Stimulated activated CD4-positive, alpha-beta T cell treated with anti-CD3 and anti-CD28 coated beads, Interleukin-15, amount 100 ng/mL, for 1 hour (primary cell): ENCODE measurements at places on chromosomes 5 and 9.

GRCh38 chr5:1883120-1883924 lies 597 bp upstream of the IRX4 start:
- DNase-seq, result no peak

GRCh38 chr5:68746643-68747420 lies 347.0 kb upstream of the SLC30A5 start:
- no peak for DNase-seq

GRCh38 chr9:108760841-108761240 lies 94.9 kb downstream of the ACTL7B start:
- no peak for DNase-seq

GRCh38 chr9:128727640-128728248 lies 3.8 kb upstream of the ZDHHC12 start:
- no peak for DNase-seq

DNA sequence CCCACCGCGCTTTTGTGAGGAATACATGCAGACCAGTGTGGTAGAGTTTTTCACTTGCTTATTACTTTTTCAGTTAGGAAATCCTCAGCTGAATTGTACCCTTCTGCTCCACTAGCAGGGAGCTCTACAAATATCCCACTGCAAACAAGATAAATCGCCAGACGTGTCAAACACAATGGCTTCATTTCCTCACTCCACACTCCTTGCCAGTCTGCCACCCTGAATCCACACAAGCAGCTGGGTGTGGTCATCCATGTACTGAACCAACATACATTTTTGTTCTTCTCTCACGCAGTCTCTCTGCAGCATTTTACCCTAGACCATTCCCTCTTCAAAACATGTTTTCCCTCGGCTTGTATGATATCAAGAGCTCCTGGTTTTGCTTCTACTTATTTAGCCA lies 3.7 kb upstream of the ROR2 start:
- DNase-seq, result no peak

- DNase-seq, result no peak
Measured at GRCh38 chr9:123637606-123637944, 281.6 kb downstream of the CRB2 start.

DNA sequence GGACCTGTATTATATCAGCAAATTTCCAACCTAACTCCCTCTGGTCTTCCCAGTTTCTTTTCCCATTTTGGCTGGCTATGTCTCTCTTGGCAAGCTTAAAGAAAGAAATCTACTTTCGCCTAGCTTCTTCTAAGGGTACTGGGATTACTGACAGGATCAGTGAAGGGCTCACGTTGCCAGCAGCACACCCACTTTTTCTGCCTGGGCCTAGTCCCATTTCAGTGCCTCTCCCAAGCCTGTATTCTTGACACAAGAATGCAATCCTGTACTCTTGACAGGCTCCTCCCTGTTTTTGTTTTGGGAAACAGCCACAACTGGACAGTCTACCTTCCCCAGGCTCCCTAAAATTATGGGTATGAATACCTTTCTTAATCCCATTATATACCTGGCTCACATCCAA lies 170.5 kb downstream of the EPB41L4A start:
- DNase-seq, result no peak

DNA sequence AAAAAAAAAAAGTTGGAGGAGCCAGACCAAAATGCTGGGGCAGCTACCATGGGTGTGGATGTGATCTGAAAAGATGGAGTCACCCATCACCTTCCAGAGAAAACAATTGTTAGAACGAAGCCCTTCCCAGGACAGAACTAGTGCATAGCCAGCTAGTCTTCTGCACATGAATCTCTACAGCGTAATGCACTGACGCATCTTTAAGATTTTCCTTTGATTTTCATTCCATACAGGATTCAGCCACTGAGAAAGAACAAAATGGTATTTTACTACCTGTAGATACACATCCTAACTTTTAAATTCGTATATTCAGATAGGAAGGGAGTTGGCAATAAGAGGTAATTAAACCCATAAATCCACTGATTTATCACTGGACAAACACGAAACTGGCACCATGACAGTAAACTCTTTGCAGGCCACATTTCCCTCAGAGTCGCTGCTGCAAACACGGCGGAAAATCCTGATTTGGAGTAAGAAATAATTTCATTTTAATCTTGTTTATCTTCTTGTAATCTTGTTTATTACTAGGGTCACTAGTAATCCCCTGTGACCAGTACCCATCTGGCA lies 206.6 kb downstream of the SPOCK1 start:
- no peak for DNase-seq

GRCh38 chr5:143898916-143899591 lies 87.1 kb downstream of the HMHB1 start:
- DNase-seq, result no peak

DNA sequence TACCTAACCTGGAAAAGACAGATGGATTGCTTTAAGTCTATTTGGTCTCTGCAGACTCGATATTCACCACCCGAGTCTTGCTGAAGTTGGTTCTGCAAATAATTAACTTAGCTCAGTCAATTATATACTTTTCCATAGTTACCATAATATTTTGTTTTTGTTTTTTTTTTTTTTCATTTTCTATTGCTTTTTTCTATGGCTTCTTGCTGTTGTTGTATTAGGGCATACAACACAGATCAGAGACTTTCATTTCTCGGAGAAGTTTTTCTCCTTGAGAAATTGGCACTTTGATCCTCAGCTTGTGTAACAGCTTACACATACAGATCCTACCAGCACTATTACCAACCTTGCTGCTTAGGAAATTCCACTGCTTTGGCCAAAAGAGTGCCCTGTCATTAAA lies 88.0 kb downstream of the GPR21 start:
- DNase-seq, result no peak

DNA sequence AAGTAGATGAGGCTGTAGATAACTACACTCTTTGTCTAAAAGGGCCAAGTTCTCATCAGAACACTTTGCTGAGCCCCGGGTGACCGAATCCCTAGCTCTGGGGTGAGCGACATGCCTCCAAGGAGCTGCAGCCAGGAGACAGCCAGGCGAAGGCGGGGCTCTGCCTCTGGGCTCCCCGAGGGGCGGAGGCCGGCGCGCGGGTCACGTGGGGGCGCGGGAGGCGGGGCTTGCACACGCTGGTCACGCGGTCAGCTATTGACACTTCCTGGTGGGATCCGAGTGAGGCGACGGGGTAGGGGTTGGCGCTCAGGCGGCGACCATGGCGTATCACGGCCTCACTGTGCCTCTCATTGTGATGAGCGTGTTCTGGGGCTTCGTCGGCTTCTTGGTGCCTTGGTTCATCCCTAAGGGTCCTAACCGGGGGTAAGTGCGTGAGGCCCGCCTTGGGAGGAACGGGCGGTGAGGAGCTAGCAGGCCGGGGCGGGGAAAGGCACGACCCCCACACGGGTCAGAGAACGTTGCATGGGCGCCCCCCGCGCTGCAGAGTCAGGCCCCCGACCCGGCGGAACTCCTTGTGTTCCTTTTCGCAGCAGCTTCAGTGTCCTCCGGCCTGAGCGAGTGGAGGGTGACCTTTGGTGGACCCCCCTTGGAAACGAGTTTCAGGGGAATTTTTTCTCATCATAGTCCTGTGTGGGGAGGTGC lies at the start of gene ATP6V0E1:
Gene ATP6V0E1, plus strand, starts transcription at position 230 of the 702 bp plus-strand sequence. Its CDS starts 90 bp downstream, at position 320.
- peak; percentile 94 for DNase-seq

GRCh38 chr9:7313389-7313788 lies 486.2 kb downstream of the DMAC1 start:
- DNase-seq, result no peak

DNA sequence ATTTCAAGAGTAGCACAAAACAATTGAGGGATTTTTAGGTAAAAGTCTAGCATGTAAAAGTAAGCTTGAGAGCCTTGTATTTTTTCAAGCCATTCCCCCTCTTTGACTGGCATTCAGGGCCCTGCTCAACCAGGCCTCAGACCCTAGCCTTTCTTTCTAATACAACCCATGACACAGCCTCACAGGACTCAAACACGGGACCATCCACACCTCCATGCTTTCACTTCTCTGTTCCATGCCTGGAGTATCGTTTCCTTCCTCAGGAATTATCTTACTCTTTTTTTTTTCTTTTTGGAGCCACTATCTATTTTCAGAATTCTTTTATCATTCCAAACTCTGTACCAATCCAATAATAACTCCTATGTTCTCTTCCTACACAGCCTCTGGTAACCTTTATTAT lies 560.2 kb upstream of the CLINT1 start:
- no peak for DNase-seq

- no peak for DNase-seq
Measured at GRCh38 chr5:68194386-68194785, 21.2 kb upstream of the PIK3R1 start.

DNA sequence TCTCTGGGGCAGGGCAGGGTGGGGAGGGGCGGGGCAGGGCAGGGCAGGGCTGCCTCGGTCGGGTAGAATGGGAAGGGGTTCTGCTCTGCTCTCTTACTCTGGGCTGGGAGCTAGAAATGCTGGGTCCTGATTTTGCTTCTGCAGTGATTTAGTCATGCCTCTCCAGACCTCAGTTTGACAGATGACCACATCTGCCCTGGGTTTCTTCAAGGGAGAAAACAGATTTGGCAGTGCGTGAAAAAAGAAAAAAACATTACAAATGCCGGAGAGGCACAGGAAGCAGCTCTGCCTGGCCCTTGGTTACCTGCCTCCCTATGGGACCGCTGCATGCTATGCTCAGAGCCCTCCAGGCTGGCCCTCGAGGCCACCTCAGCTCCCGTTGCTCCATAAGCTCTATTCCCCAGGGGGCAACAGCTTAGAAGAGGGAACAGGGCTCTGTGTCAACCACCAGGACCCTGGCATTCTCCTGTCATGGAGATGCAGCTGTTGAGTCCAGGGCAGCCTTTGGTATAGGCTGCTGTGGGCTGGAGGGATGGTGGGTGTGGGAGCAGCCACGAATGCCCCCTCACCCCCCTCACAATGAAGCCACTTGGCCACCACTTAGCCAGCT lies 53.2 kb upstream of the UBTD2 start:
- DNase-seq, result no peak

GRCh38 chr9:126880947-126881332 lies 20.5 kb downstream of the ZBTB34 start:
- DNase-seq, result no peak

DNA sequence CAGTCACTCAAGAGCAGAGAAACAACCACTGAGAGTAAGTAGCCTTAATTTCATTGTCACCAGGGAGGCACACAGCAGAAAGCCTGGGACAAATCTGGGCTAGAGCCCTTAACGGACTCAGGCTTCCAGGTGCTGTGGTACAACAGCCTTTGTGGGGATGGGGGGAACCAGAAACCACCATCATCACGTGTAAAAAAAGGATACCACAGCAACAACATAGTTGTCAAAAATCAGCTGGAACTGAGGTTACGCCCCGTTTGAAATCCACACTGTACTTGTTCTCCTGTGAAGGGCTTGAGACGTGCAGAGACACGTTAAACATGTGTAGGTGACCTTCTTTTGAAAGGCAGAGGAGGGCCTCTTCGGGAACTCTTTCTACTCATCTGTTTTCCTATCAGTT lies 16.6 kb upstream of the PLPP1 start:
- DNase-seq, result no peak

- DNase-seq, result no peak
Measured at GRCh38 chr5:150082889-150083288, 3.5 kb downstream of the CSF1R start.

- DNase-seq, result no peak
Measured at GRCh38 chr5:36389245-36389644, 87.5 kb upstream of the RANBP3L start.

DNA sequence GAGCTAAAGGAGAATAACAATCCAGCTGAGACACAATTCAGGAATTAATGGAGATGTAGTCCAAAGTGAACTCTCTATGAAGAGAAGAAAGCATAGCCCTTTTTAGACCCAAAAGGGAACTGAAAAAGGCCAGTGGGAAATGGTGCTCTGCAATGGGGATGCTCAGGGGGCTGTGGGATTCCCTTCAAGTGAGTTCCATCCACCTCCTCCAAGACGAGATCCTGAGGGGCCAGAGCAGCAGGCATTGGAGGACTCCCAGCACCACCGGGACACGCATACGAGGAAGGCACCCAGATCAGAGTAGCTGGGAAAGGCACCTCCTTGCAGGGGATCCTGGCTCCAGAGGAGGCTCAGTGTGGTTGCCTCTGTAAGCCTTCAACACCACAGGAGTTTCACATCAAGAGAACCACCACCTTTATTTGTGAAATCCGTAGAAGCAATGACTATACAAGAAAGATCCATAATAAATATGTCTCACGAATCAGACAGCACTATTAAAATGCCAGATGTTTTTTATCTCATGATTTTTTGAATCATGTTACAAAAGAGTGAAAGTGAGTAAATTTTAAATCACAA lies 288.2 kb downstream of the MED10 start:
- no peak for DNase-seq

DNA sequence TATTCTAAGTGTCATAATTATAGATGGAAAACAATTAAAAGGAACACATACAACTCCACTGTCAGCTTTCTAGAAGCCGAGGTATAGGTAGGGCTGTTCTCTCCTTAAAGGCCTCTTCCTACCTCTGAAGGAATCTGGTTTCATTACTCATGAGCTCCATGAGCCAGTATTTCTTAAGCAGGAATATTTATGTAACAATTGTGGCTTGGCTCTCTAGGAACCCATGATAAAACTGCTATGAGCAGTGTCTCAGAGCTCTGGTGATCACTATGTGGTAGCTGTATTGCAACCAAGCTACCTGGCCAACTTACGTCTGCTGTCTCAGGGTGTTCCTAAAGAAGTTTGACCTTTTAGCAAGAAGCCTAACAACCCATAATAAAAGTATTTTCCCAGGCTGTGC lies 157.7 kb downstream of the CEP120 start:
- no peak for DNase-seq

- DNase-seq, result no peak
Measured at GRCh38 chr9:8816361-8816760, 1016.8 kb upstream of the DMAC1 start.

DNA sequence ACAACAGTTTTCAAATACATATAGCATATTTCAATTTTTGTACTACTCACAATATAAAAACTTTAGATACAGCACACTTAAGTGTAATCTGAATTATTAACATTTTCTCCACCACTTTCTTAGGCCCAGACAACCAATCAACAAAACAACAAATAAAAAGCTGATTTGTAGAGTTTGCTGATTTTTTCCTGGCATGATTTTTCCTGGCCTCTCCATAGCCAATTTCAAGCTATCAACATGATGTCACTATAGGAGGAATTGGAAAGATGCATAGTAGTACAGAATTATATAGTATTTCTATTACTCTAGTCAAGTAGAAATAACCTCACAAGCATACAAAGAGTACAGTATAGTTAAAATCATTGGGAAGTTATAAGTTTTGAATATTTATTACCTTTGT lies 35.1 kb upstream of the ADAMTS19 start:
- no peak for DNase-seq

- DNase-seq, result no peak
Measured at GRCh38 chr9:110742741-110743371, 74.3 kb downstream of the MUSK start.

DNA sequence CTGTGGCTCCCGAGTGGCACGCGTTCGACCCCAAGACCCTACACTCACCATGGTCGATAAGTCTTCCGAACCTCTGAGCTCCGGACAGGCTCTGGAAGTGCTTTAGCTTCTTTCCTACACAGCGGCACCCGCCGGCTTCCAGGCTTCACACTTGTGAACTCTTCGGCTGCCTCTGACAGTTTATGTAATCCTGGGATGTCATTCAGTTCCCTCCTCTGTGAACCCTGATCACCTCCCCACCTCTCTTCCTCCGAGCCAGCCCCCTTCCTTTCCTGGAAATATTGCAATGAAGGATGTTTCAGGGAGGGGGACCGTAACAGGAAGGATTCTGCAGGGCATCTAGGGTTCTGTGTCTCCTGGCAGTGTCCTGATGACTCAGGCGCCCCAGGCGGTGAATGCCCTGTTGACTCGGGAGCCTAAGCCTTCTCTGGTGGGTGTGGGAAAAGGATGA lies at the start of gene CD14:
Gene CD14, minus strand, starts transcription at position 155 of the 451 bp plus-strand sequence. Its CDS starts 104 bp downstream, at position 51.
- DNase-seq, result no peak

- DNase-seq, result no peak
Measured at GRCh38 chr5:53481159-53481886, 894 bp downstream of the FST start.

GRCh38 chr9:6567140-6567591 lies 78.4 kb downstream of the GLDC start:
- DNase-seq, result no peak
